Fibroblast of skin of left quadriceps (primary cell): ENCODE measurements at places on chromosomes 1 and 21.

- DNase-seq: no peak
These were observed 257.3 kb downstream of the PTBP2 start for GRCh38 chr1:96978901-96979300.

GRCh38 chr1:178241057-178241456 lies 147.2 kb downstream of the RASAL2 start:
- DNase-seq: no peak

- DNase-seq: no peak
These were observed 10.9 kb upstream of the GNL2 start for GRCh38 chr1:37606481-37607263.

GRCh38 chr1:206116873-206117150 lies 376 bp downstream of the AVPR1B start:
- DNase-seq: no peak

DNA sequence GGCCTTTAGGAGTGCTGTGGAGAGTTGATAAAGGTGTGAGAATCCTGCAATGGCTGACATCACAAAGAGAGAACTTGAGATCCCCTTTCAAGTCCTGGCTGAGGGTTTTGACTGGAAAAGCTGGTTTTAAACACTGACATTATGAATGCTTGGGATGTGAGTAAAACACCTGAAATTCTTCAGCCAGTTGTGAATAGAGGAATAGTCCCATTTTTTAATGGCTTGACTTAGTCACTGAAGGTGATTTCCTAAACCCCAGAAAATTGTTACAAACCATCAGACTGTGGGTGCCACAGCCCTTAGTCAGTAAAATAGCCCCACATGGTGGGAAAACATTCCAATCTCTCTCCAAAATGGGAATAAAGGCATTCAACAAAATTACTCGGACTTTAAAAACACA lies 107.7 kb upstream of the LMO4 start:
- no peak for DNase-seq

- no peak for DNase-seq
These were observed 94.3 kb upstream of the EDN2 start for GRCh38 chr1:41578712-41579335.

- DNase-seq: no peak
These were observed 278.9 kb downstream of the SEC16B start for GRCh38 chr1:177690996-177691395.

GRCh38 chr1:61419657-61420056 lies 305.3 kb downstream of the TM2D1 start:
- DNase-seq: no peak
